B cell (primary cell): ENCODE measurements at places on chromosomes 7 and 10. TPM values are rescaled to one million over a fixed set of nuclear protein-coding genes. Genes with fewer than 3 reads are reported as not detected.
A peak's percentile ranks its signal among the peaks of the same experiment; 100 is the strongest.

Gene CUBN
- polyA plus RNA-seq, result 4.7 and 5.7 TPM in 2 replicates

Gene TNKS2
- 17.5 and 26.4 TPM in 2 replicates for polyA plus RNA-seq

Gene VSTM4
- polyA plus RNA-seq, result not detected in 2 replicates

Gene BLNK
- 150 and 153 TPM in 2 replicates for polyA plus RNA-seq

Gene MRLN
- polyA plus RNA-seq, result not detected in 2 replicates

Gene CPN1
- polyA plus RNA-seq, result not detected in 2 replicates

Gene CYP2W1
- not detected in 2 replicates for polyA plus RNA-seq

Gene ZNF365
- polyA plus RNA-seq, result 0.03 and 0.06 TPM in 2 replicates

Gene GPRIN2
- polyA plus RNA-seq, result not detected in 2 replicates

Gene LIPN
- 0.12 TPM in 1 of 2 replicates, not detected in the other for polyA plus RNA-seq

GRCh38 chr7:142375710-142376313, 118.0 kb upstream of the PRSS58 start:
- no peak for DNase-seq

- DNase-seq, result no peak
Measured at GRCh38 chr7:88201305-88201704, 18.5 kb downstream of the SRI start.

DNA sequence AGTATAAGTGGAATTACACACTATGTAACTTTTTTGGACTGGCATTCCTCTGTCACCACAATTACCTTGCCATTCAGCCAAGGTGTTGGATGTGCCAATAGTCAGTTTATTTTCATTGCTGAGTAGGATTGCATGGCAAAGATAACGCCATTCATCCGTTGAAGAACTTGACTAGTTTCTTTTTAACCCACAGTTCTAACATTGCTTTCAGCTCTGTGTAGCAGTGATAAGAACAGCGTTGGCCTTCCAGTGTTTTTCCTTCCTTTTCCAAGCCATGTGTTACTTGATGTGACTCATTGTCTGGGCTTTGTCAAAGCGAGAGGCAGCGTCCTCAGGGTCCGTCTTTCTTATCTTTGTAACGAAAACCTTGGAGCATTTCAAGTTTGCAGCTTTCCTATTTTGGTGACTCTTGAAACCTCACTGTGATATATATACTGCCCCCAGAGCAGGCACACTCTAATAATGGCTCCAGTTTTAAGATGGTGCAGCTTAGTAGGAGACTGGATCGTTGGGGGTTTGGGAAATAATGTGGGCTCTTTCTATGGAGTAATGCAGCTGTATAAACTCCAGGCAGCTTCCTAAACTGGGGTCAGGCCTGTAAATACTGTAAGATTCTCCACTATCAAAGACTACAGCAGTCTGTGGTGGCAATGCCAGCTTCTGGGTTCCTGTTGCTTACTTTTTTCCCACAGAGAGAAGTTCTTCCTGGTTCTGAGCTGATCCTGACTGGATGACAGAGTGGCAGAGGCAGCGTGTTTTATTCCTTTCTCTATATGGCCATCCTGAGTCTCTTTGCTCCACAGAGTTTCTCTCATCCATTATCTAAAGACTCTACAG, 41.7 kb downstream of the AKR1E2 start:
- no peak for DNase-seq

DNA sequence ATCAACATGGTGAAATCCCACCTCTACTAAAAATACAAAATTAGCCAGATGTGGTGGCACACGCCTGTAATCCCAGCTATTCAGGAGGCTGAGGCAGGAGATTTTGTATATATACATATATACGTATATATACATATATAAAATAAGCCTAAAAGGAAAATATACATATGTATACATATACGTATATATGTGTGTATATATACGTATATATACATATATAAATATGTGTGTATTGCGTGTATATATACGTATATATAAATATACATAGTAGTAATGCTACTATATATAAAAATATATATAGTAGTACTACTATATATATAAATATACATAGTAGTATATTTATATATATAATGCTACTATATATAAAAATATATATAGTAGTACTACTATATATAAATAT, 26.5 kb upstream of the PBLD start:
- DNase-seq, result no peak

GRCh38 chr10:133289761-133290160, 13.1 kb upstream of the ADAM8 start:
- no peak for DNase-seq

- DNase-seq, result no peak
Measured at GRCh38 chr10:3163879-3164278, 8.7 kb downstream of the PITRM1 start.

DNA sequence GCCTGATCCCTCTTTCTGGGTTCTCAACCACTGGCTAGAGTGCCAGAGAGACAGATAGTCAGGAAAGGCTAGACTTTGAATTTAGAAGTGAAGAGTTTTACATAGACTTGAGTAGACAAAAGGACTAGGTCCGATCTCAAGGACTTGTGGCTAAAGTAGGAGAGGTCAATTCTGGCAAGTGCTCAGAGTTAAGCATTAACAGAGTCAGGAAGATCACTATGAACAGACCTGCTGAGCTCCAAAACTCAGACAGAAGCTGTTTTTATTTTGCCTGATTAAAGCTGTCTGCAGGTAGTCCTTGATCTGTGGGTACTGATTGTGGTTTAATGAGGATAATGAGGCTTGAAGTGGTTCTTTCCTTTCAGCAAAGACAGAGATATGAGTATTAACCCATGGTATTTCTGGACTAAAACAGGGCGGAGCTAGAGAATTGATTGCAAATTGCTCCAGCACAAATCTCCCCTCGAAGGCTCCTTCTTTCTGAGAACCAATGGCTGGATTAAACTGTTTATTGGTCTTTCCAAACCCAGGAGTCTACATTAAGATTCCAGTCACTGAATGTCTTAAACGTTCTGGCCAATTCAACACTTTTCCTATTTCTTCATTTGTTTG, 423.2 kb downstream of the IPMK start:
- DNase-seq, result no peak

GRCh38 chr7:50662996-50663395, 97.8 kb upstream of the DDC start:
- DNase-seq, result no peak

- DNase-seq, result no peak
Measured at GRCh38 chr10:79430936-79431335, 14.5 kb downstream of the ZCCHC24 start.

- no peak for DNase-seq
Measured at GRCh38 chr10:61812052-61812721, 89.3 kb upstream of the ARID5B start.

DNA sequence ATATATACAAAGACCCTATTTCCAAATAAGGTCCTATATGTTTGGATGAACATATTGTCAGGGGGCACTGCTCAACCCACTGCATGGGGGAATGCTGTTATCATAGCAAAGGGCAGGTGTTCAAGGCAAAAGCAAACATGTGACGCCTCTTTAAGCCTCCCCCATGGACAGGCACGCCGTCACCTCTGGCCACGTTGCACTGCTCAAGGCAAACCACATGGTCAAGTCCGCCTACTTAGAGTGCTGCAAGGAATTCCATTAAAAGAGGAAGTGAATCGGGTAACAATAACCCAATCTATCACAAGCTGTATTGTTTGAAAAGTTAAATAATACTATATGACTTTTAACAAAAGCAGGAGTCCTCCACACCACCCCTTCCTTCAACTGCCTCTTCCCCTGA, 8.8 kb upstream of the CALD1 start:
- DNase-seq, result no peak

DNA sequence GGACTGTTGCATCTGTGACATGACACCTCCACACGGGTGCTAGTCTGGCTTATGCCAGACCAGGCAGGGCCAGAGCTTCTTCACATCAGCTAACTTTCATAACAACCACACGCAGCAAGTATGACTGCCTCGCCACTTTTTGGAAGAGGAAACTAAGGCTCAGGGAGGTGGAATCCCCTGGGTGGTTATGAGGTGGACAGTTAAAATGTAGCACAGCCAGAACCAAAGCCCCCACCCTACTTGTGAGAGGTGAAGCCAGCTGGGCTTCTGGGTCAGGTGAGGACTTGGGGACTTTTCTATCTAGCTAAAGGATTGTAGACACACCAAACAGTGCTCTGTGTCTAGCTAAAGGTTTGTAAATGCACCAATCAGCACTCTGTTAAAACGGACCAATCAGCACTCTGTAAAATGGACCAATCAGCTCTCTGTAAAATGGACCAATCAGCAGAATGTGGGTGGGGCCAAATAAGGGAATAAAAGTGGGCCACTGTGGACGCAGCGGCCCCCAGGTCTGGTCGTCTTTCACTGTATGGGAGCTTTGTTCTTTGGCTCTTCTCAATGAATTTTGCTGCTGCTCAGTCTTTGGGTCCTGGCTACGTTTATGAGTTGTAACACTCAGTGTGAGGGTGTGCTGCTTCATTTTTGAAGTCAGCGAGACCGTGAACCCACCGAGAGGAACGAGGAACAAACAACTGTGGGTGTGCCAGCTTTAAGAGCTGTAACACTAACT, 171.0 kb downstream of the PTPN20 start:
- no peak for DNase-seq

DNA sequence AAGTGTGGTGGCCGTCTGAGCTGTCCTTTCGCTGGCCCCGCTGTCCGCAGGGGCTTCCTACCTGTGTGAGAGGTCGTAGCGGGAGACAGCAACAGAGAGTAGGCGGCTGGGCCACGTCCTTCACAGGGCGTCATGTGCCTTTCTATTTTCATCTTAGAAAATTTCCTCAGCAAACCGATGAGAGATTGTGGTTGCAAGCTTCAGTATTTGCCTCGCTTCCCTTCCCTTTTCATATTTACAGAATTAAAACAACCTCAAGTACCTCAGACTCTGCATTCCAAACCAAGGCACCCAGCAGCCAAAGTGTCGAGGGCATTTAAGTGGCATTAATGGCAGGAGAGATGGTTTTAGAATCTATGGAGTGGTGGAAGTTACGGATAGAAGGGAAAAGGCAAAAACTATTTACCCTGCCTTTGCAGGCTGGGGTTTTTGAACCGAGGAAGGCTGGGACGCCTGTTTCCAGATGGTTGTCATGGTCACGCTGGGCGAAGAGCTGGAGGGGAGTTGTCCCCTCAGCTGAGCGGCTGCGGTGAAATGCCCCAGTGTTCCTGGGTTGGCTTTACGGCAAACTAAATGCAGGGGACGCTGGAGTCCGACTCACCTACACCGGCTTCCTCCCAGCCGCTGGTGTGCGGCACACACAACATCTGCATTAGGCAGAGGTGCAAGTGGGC, 41.9 kb downstream of the WIPI2 start:
- peak; percentile 88 for DNase-seq

DNA sequence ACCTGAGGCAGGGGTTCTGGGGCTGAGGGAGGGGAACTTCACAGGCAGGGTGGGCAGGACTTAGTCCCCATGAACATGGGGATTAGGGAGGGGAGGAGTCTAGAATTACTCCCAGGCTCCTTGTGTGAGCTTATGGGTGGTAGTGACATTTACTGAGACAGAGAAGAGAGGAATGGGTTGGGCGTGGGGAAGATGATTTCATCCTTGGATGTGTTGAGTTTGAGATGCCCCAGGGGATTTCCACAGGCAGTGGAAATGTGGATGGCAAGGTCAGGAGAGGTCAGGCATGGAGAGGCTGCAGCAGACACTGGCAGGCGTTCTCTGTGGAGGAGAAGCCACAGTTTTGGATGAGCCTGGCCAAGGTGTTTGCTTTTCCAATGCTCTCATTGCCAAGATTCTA, 26.4 kb upstream of the GSDME start:
- no peak for DNase-seq

DNA sequence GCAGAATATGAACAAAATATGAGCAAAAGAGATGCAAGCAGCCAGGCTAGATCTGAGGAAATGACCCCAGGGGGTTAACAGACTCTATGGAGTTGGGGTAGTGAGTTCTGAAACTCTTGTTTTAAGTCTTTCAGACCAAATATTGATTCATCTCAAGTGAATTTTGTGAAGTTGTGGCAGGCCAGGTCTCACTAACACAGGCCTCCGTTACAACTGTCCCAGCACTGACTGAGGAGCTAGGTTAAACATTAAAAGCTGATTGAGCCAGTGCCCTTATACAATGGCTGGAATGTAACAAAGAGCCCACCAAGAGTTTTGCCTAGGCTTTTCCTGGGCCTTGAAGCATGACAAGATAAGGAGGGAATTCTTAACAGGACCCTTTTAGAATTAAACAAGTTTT, 192.3 kb upstream of the STK17A start:
- DNase-seq, result no peak

GRCh38 chr7:68789597-68789996, 808.7 kb upstream of the AUTS2 start:
- DNase-seq, result no peak

DNA sequence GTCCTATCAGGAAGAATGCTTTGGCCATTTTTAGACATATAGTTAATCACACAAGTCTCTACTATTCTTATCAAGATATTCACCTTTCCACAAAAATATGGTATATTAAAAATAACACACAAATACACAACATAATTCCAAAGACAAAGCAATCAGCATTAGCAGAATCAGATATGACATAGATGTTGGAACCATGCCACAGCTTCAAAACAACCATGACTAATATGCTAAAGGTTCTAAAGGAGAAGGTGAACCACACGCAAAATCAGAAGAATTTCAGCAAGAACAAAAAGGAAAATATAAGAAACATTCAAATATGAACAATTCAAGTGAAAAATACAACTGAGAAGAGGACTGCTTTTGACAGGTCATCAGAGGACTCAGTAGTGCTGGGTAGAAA, 670.2 kb upstream of the SORCS1 start:
- DNase-seq, result no peak
